ENCODE measurements at places on chromosomes 7 and 10.
A peak's percentile ranks its signal among the peaks of the same experiment; 100 is the strongest.

DNA sequence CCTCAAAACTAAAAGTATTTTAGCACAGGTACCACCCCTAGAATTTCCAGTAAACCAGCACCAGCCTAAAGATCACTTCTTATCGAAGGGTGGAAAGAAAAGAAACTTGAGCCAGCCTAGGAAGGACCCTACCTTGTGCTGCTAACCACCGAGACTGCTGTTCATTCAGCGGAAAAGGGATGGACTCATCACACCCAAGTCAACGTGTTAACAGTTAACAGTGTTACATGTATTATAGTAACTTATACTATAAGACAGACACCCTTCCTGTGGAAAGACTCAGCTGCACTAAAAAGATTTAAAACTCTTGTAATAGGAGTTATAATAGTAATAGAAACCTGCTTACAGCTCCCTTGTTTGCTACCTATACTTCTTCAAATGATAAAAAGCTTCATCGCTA is 39.8 kb downstream of the MINDY4 start:
- no peak for DNase-seq

DNA sequence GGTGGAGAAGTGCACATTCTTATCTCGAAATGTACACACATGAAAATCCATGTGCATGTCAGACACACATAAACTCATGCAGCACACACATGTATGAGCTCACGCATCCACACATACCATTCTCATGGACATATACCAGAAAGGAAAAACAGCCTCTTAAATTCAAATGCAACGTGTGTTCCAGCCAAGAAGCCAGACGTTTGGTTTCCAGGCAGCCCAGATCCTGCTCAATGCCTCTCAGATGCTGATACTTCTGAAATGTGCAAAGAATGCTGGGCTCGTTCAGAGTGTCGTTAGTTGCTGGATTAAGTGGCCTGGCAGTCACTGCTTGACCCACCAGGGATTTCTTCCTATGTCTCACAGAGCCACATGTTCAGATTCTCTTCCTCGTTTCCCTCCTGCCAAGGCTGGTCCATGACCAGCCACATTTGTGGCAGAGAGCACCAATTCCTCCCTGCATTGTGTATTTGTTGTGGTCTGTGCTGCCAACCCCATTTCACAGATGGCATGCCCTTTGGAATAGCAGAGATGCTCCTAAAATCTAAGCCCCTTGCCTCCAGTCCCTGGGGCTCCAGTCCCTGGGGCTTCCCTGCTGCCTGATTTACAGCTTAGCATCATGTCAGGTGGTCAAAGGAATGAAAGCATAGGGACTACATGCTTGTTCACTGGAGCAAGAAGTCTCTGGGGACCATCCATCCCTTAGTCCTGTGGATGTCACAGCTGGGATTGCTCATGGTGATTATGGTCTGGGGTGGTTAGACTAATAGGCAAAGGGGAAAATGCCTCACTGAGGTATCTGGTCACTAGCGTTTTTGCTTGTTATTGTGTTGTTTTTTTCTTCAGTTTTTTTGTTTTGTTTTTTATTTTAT is 426.6 kb downstream of the PLXNA4 start:
- DNase-seq, result no peak

- no peak for DNase-seq
Observed at GRCh38 chr7:102222445-102222844, 64.2 kb upstream of the SH2B2 start.

DNA sequence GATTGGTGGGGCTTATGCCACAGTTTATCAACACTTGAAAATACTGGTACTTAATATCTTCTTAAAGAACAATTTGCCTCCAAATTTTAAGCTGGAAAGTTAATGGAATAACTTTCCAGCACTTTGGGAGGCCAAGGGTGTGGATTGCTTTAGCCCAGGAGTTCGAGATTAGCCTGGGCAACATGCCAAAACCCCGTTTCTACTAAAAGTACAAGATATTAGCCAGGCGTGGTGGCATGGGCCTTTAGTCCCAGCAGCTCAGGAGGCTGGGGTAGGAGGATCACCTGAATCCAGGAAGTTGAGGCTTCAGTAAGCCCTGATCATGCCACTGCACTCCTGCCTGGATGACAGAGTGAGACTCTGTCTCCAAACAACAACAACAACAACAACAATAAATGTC is 56.0 kb downstream of the PRF1 start:
- no peak for DNase-seq

DNA sequence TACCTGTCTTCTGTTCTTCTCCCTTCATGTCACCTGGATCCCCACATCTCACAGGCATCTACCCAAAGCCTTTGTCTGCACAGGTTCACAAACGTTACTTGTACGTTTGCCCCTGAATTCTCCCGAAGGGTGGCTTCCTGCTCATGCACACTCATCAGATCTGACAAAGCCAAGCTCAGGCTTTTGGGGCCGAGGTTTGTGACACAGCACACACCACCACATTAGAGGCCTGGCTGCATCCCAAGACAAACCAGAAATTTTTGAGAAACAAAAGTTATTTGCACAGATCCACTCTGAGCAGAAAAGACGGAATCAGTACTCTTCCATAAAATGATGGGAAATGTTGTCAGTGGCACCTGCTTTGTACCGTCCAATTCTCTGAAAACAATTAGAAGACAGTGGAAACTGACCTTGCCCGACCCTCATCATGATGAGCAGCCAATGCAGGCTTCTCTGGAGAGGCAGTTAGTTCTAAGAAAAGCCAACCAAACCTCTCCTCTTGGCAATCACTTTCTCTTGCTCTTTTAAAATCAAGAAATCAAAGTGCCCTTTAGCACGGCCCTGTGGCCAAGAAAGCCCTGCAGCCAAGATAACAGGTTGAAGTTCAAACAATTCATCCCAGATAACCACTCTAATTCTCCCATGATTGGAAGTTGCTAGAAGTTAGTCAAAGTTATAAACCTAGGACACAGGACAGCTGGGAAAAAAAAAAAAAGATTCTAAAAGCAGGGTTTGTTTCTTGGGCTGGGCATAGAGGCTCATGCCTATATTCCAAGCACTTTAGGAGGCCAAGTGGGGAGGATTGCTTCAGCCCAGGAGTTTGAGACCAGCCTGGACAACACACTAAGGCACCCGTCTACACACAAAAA is 13.6 kb upstream of the SVIL start:
- peak; percentile 34 for DNase-seq

DNA sequence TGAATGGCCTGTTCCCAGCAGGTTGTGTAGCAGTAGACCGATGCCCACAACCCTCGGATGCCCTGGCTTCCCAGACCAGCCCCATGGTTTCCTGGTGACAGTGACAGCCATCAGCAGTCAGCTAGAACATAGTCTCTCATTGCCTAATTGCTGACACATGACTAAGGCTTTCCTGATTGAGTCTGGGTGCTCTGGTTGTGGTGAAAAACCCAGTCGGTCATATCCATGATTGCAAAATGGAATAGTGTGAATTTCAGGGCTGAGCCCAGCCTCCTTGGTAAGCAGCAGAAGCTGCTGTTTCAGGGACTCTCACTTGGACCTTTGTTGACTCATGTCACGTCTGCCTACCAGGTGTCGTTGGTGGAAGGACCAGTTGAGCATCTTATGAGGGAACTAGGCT is 36.6 kb downstream of the POR start:
- no peak for DNase-seq

GRCh38 chr7:93117852-93118530 is at the start of gene SAMD9:
Gene SAMD9 (minus strand): TSS chr7:93117979. CDS start chr7:93106097, 11,882 bp downstream.
- DNase-seq, result peak; percentile 43

GRCh38 chr7:138170959-138171703 is 94.9 kb downstream of the AKR1D1 start:
- no peak for DNase-seq

DNA sequence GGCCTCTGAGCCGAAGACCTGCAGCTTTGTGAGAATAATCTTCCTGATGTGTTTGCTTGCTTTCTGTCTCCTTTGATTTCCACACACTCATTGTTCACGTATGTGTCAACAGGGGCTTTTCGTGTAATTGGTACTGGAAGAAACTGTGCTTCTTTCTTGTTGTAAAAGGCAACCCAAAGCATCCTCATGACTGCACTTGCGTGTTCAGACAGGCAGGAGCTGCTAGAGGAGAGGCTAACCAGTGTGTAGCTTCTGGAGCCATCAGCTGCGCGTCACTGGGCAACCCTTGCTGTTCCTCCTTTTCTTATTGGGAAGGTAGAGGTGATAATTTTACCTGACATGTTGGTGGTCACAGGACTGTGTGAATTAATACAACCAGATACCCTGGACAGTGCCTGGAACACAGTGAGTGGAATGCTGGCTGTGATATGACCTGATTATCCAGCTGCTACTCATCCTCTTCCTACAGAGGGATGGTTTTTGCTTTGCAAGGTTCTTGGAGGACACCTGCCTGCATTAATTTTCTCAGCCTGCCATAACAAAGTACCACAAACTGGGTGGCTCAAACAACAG is 213.0 kb downstream of the ABCA13 start:
- no peak for DNase-seq

- no peak for DNase-seq
Observed at GRCh38 chr7:98372993-98373392, 27.9 kb downstream of the BAIAP2L1 start.

DNA sequence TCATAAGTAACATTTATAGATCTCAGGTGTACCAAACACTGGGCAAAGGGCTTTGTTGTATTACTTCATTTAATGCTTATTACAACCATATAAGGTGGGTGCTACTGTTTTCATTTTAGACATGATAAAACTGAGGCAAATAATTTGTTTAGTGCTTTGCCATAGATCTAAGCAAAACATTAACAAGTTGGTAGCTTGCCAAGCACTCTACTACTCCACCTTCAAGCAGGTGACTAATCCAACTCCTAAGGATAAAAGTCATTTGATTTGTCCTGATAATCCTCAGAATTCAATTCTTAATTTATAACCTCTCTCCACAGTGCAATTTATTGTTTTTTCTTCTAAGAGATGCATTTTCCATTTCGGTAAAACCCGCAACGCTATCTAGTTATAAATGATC is 646.4 kb downstream of the GRM8 start:
- no peak for DNase-seq

DNA sequence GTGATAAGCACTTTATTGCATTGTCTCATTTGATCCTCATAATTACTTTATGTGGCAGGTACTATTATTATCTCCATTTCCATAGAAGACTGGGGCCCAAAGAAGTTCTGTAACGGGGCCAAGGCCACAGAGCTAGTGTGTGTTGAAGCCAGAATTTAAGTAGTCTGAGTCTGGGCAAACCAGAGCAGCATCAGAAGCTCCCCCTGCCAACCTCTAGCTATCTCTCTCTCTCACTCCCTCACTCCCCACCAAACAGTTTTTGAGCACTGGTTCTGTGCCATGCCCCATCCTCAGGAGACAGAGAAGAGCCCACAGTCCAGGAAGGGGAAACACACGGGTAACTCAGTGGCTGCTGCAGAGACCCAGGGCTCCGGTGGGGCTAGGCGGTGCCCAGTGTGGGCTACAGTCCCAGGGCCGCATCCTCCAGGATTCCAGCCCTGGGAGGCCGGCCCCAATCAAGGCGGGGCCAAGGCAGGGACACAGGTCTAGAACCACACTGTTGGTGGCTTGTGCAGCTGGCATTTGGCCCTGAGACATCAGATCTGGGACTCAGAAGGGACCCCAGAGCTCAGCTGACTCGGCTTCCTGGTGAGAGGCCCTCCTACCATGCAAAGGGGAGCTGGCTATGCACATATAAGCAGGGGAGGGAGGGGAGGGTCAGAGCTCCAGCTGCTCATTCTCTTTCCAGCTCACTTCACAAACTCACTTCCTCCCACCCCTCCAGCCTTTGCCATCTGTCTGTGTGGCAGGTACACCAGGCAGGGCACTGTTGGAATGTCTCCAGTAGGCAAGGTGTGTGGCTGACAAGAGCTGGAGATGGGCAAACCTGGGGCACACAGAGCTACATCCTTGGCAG is 34.4 kb downstream of the COL13A1 start:
- DNase-seq, result no peak

DNA sequence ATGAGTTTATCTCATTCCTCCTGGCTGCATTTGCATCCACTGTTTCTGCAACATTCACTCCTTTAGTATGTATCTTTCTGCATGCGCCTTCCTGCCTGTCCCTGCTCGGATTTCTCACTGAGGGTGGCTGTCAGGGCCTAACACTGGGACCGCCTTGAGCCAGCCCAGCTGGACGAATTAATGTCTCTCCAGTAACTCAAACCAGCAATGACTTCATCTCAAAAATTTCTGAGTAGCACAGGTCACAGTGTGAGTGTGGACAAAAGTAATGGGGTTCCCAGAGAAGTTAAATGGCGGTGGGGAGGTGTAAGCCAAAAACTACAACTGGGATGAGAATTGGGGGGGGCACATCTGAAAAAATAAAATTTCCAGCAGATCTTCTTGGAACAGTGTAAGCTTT is 444.0 kb upstream of the MGMT start:
- DNase-seq, result no peak

DNA sequence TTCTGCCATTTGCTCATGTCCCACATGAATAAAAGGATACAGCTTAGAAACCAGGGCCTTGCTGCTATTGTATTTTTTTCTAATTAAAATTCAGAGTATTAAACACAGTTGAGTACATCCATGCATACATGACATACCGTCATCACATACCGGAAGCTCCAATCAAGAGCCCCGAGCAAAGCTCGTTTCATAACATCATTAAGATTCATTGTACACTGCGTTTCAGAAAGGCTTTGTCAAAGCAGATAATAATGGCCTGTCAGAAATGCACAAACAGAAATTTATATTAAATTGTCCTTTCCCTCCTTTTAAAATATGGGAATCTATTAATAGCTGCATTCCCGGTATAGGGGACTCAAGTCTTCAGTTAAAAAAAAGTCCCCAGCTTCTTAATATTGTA is 103.4 kb downstream of the PRTFDC1 start:
- DNase-seq, result no peak

DNA sequence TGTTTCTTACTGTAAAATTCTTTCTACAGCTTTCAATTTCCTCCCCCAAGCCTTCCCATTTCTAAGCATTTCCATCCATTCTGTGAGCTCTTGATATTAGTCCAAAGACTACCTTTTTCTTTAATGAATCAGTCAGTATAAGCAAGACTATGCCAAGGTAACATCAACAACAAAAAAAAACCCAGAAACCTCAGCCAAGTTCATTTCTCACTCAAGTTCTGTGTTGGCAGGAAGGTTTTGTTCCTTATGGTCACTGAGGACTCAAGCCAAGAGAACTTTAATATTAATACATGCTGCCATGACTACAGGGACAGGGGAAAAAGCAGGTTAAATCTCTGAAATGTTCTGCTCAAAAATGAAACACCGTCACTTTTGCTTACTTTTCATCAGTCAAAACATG is 621.2 kb upstream of the NRP1 start:
- no peak for DNase-seq

- no peak for DNase-seq
Observed at GRCh38 chr7:31074120-31074383, 21.9 kb downstream of the ADCYAP1R1 start.

- DNase-seq, result no peak
Observed at GRCh38 chr7:119886007-119886406, 387.0 kb upstream of the KCND2 start.

Data from CD8-positive, alpha-beta T cell (primary cell).